ENCODE measurements at places on chromosomes 5 and 9.

DNA sequence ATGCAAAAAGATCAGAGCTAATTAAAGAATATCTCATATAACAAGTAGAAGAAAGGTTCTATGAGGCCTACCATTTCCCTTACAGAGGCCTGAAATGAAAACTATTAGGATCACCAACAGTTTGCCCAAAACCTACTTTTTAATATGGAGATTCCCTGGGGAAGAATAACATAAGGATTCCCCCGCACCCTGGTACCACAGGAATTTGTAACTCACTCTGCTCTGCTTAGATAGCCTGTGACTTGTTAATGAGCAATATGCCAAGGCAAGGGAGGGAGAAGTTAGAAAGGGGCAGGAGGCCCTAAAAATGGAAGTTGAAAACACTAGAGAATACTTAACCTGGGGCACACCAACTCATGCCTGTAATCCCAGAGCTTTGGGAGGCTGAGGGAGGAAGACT is 107.0 kb downstream of the CDH6 start:
- DNase-seq = no peak

DNA sequence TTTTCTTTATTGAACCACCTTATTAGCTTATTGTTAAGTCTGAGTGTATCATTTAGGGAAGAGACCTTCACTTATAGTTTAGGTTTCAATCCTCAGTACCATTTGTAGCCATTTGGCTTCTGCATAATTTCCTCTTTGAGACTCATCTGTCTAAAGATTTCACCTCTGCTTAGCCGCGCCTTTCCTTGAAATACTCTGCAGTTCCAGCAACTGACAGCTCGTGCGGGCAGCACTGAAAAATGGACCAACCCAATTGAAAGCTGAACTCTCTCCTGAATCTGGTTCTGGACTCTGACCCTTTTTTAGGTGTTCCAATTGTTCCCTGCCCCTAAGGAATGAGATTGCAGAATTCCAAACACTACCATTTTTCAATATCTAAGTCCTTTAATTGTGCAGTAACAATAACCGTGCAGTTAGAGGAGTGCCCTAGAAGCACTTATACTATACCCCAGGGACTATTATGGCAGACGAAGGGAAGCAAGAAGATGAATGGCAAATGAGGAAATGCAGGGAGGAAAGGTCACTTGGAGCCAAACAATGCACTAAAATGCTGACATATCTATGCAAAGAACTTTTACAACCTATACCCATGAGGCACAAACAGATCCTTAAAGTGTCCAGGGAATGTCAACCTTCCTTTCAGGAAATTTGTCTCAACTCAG is 50.1 kb upstream of the PDE4D start:
- no peak for DNase-seq

GRCh38 chr5:173229966-173230689 is 4.9 kb downstream of the NKX2-5 start:
- DNase-seq = no peak

GRCh38 chr5:95059636-95060035 is 225.3 kb downstream of the MCTP1 start:
- no peak for DNase-seq

DNA sequence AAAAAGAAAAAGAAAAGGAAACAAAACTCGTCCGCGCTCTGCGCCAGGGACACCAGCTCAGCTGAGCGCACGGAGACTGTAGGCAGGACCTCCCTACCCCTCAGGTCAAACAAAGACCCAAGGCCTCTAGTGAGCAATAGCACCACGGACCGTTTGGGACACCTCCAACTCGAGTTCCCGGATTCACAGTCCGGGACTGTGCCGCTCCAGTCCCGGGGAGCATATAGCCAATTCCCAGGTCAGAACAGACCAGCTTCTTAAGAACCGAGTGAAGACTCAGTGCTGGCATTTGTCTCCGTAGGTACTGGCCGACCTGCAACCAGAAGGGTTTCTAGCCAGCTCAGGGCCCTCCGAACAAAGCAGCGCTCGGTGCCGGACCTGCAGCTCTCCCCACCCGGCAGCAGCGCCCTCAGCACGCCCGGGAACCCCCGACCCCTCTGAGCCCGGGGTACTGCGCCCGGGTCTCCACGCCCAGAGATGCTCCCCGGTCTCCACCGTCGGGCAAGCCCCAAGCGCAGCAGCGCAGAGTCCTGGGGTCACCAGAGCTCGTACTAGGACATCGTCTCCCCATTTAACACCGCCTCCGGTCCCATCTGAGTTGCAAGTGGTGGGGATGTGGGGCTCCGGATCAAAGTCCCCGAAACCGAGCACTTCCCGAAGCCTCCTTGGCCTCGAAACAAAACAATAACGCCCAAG is 591 bp downstream of the ABCA1 start:
- peak; percentile 7 for DNase-seq

DNA sequence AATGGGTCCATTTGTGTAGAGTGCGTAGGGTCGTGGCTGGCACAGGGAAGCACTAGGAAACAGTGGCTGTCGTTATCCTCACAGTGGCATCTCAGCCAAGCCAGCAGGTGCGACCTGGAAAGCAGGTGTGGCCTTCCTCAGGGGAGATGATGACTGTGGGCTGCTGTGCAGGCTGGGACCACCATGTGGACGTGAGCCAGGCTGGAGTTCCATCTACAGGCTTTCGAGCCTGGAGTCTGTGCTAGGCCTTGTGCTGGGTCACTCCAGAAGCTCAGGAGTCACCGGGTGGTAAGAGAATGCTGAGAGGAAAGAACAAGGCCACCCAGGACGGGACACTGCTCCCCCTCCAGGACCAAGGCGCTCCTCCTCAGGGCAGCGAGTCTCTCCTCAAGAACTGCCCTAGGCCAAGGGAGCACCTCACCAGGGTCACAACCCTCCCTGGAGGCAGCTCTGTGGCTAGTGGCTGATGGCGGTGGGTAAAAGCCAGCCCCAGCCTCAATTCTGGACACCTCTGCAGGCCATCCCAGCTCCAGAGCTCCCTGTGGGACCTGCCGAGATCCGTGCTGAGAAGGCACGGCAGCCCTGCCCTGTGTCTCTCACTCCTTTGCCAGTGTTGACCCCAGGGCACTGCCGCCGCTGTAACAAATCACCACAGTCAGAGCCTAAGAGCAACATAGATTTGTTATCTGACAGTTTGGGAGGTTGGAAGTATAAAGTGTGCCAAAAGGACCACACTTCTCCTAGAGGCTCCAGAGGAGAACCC is 36.0 kb downstream of the WHRN start:
- DNase-seq = no peak

GRCh38 chr5:178642351-178642909 is 15.6 kb upstream of the CLK4 start:
- DNase-seq = no peak

DNA sequence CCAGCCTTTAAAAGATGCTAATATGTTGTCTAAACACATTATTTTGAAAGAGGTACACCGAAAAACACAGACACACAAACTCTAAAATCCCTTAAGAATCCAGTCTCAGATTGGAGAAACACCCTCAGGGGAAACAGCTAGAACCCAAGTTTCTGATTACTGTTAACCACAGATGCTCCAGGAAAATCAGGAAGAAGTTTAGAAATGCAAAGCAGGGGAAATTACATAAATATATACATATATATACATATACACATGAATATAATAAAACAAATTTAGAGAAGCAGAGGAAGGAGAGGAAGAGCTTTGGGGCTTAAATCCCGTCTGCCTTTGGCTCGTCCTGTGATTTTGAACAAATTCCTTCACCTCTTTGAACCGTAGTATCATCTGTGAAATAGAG is 73.2 kb upstream of the KLF4 start:
- DNase-seq = no peak

- peak; percentile 9 for DNase-seq
Measured at GRCh38 chr5:158074992-158075769, 216.2 kb upstream of the CLINT1 start.

DNA sequence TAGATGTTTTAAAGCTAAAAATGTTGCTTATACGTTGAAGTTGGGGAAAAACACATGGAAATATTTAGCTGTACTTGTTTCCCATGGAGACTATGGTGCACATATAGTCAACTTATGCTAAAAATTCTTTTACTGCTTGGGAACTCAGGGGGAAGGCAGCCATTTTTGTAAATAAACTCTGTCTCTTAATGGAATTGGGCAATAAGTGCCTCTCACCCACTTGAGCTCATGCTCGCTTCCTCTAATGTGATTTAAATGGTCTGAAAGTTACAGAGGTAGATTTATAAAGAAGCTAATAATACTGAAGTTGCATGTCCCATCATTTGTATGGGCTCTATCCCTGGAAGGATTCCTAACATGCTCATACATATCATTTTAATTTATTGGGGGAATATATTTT is 523.8 kb downstream of the RASEF start:
- DNase-seq = no peak

GRCh38 chr5:43664501-43665040 is 61.6 kb downstream of the NNT start:
- no peak for DNase-seq

DNA sequence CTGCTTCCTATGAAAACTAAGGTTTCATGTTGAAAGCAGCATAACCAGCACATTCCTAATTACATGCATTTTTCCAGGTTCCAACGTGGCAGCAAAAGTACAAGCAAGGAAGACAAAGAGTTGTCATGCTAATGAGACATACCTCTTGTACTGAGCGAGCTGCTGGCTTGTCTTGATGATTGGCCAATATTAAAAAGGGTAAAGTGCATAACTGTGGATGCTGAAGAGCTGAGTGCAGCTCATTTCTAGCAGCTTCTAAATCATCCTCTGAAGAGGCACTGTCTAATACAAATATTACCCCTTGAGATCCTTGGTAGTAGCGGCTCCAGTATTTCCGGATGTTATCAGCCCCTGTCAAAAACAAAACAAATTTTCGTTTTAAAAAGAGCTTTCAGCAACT is 197.3 kb downstream of the ARL15 start:
- DNase-seq = no peak

- peak; percentile 14 for DNase-seq
Measured at GRCh38 chr9:31394015-31394473, 990.4 kb upstream of the ACO1 start.

DNA sequence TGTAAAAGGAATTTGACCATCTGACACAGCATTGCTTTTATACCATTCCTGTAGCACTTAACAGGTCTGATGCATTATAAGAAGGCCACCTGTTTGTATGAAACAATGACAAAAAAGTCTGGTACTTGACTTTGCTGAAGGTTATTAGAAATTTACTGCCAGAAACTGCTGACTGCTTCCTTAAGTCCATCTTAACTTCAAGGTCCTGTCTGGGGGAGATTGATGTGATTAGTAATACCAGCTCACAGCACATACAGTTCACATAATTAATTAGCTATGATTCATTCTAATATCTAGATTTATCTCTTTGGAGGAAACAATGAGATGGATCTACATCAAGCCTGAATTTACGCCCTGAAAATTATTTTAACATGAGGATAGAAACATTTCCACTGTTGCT is 49.6 kb upstream of the TEK start:
- no peak for DNase-seq

GRCh38 chr9:92966518-92966800 is 19.1 kb downstream of the FGD3 start:
- DNase-seq = no peak

GRCh38 chr9:8232726-8233125 is 433.1 kb upstream of the DMAC1 start:
- no peak for DNase-seq

DNA sequence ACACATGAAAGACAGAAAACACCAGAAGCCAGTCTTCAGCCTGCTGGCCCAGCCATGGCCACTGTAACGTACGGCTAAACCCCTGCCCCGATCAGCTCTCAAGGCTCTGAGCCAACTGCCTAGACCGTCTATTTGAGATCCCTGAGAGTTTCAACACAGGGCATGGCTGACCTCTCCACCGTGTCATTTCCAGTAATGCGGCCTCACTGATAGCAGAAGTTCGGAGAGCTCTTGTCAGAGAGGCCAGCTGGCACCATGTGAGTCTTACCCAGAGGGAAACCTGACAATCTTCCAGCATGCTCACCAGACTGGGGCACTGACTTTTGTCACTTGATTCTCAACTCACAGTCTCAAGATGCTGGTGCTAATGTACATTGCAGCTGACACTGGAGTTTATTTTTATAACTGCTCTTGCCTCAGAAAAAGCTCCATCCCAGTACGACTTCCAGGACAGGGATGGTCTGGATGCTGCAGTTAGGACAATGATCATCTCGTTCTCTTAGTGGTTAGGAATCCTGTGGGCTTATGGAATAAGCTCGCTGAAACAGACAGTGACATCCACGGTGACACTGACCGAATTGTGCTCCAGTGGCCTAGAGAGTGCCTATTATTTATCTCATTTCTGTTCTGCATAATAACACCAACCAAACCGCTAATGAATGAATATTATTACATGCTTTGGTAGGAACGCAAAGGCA is 372.7 kb downstream of the ICE1 start:
- DNase-seq = no peak

DNA sequence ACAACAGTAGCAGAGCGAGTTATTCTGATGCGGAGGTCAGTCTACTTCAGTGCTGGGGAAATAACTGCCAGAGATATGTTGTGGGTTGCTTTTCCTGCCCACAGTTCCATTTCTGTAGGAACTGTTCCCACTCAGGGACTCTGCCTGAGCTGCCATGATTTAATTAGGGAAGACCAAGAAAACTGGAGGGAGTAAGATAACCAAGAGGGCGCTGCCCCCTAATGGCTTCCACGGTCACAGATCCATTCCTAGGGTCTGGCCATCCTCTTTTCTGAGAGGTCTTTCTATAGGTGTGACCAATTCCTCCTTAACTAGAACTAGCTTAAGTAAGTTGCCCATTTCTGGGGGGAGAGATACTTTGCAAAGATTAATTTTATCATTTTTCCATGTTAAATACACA is 125.9 kb downstream of the APBA1 start:
- DNase-seq = peak; percentile 33
